ENCODE measurements at places on chromosomes 16 and 17.
A peak's percentile ranks its signal among the peaks of the same experiment; 100 is the strongest.

DNA sequence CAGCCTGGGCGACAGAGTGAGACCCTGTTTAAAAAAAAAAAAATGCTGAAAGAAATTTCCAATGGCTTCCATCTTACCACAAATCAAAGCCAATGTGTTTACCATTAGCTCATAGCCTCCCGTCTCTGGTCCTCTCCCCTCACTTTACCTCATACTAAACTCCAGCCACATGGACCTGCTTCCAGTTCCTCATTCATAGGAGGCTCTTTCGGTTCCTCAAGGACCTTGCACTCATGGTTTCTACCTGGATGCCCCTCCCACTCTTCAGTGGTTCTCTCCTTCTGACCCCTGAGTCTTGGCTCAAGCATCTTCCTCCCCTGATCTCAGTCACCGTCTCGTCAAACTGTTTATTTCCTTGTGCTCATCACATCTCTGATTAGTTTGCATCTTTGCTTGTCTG is 3.8 kb upstream of the DEF8 start:
- no peak for DNase-seq

GRCh38 chr16:57736419-57737351 is 1.1 kb downstream of the KATNB1 start:
- DNase-seq: peak; percentile 72

DNA sequence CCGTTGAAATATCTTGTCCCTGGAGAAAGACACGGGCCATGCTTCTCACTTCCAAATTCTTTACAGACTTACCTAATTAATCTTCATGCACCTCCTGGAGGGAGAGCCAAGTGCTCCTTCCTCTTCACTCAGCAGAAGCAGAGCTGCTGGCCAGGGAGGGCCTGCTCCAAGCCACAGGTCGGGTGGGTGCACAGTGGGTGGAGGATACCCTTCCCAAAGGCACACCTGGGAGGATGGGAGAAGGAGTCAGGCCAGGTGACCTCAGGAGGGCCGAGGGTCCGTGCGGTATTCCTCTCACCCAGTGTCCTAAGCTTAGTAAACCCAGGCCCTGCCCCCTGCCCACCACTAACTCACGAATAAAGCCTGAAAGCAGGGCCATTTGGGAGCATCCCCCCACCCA is 171.3 kb upstream of the RPL38 start:
- no peak for DNase-seq

- DNase-seq: no peak
Observed at GRCh38 chr16:67327743-67328142, 1.1 kb downstream of the LRRC36 start.

DNA sequence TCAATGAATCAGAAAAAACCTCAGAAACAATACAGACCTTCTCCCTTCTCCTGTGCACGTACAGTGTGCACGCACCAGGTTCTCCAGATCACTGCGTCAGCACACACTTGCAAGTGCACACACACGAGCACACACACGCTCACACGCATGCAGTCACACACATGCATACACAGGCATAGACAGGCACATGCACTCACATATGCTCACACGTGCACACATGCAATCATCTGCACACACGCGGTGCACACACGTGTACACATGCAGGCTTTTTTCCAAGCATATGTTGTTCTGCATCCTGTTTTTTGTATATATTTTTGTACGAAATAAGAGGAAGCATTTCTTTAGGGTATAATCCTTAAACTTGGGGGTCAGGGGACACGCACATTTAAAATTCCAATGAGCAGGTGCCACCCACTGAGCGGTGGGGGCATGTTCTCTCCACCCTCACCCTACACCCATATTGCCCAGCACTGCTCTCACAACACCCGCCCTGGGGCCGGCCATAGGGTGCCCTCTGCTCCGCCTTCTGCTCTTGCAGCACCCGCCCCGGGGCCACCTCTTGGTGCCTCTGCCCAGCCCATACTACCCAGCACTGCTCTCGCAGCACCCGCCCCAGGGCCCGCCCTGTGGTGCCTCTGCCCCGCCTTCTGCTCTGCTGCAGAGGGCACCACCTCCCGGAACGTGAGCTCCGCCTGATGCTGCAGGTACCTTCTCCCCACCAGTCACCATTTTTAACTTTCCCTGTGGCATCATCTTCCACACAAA is 20.9 kb downstream of the KLHDC4 start:
- no peak for DNase-seq

DNA sequence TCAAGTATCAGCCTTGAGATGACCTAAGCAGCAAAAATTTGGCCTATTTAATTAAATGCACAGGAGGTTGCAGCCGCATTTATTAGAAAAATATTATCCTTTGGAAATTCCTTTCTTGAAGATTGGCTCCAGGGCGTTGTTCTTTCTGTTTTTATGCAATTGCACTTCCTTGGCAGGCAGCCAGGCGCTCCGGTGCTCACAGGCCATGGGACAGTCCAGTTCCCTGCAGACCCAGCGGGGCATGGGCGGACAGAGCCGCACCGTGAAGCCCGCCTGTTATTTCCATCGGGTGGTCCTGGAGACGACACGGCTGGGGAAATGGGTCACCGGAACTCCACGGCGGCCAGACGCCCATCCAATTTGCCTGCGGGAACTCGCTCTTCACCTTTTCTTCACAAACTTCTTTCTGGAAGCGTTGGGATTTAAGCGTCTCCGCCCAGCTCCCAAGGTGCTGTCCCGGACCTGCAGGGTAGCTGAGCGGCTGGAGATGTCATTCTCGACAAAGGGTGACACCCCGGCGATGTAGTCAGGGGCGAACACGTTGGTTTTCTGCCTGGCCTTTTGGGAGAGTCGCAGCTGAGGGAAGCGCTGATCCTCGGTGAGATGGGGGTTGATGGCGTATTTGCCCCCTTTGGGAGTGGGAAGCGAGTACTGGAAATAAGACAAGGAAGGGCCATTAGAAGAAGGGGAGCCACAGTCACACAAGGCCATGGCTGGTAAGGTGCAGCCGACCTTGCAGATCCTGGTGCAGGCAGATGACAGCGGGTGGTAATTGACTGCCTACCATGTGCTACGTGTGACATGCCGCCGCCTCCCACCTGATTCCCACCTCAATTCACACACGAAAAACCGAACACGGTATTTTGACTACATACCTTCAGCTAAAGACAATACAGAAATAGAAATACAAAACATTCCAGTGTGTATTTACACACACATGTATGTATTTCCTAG is 12.5 kb downstream of the NOB1 start:
- DNase-seq: peak; percentile 19

GRCh38 chr16:18833707-18834505 is 32.6 kb upstream of the ARL6IP1 start:
- no peak for DNase-seq

GRCh38 chr16:55853114-55853513 is 20.2 kb upstream of the CES1 start:
- DNase-seq: peak; percentile 38

Data from fibroblast of skin of right biceps (primary cell).